ENCODE measurements at places on chromosomes 16 and 17. TPM values are rescaled to one million over a fixed set of nuclear protein-coding genes. Genes with fewer than 3 reads are reported as not detected.

Gene MT1F
- total RNA-seq: 5.7 TPM

Gene SETD1A
- total RNA-seq: 33.7 TPM

Gene SLC35B1
- total RNA-seq: 29.1 TPM

Gene CD300H
- not detected for total RNA-seq

Gene FA2H
- 0.19 TPM for total RNA-seq

Gene HBZ
- total RNA-seq: not detected

Gene MFAP4
- not detected for total RNA-seq

Gene TPSD1
- total RNA-seq: not detected

Gene HIC1
- 22.8 TPM for total RNA-seq

Gene TAC4
- total RNA-seq: not detected

Gene MYH3
- 3.0 TPM for total RNA-seq

Gene PRSS22
- not detected for total RNA-seq

Gene TPPP3
- total RNA-seq: 0.19 TPM

Gene RGS11
- 0.11 TPM for total RNA-seq

Gene PDILT
- total RNA-seq: not detected

Gene UTP4
- 69.1 TPM for total RNA-seq

Gene KRT28
- total RNA-seq: not detected

Gene BRICD5
- 6.9 TPM for total RNA-seq

Gene SLC5A11
- not detected for total RNA-seq

Gene ACSM2A
- total RNA-seq: not detected

Gene CLDN9
- 0.15 TPM for total RNA-seq

Data from activated T-helper 17 cell treated with anti-CD3 and anti-CD28 coated beads, Interleukin-2, amount 50 U/mL, for 72 hours (primary cell).